ENCODE measurements at places on chromosomes 16 and 17.

DNA sequence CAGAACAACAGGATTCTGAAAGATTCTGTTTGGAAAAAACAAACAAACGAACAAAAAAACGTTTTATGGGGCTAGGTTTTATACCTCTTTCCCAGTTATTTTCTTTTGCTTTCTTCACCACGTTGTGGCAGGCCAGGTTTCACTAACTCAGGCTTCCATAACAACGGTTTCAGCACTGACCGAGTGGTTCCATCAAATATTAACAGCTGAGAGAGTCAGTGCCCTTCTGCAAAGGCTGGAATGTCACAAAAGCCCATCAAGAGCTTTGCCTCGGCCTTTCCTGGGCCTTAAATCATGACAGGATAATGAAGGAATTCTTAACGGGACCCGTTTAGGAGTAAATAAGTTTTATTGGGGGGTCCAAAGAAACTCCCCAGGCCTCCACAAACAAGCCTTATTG is 34.2 kb downstream of the MPHOSPH6 start:
- DNase-seq, result no peak

- DNase-seq, result no peak
Measured at GRCh38 chr17:50107790-50108414, 12.8 kb downstream of the PDK2 start.

DNA sequence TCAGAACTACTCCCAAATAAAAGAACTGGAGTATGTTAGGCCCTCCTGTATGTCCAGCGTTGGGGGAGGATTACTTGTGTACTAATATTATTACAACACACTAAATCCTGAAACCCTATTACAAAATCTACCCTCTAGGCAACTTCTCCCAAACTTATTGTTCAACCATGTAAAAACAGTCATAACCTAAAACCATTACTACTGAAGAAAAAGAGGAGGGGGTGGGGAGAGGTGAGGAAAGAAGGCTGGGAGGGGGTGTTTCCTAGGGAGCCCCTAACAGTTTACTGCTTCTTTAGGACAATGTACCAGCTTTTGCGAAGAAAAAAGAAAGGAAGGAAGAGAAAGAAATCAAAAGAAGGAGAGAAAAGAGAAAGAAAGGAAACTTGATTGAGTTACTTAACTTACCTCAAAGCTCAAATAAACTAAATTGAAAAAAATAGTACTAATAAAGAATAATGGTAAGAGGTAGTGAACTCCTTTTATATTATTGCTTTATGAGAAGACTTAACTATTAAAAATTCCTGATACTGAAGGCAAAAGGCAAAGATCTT is 2.3 kb downstream of the SALL1 start:
- DNase-seq, result no peak

- DNase-seq, result no peak
Measured at GRCh38 chr17:61508912-61509311, 56.7 kb downstream of the TBX4 start.

GRCh38 chr17:43974382-43975266 is 20.9 kb upstream of the PYY start:
- no peak for DNase-seq

DNA sequence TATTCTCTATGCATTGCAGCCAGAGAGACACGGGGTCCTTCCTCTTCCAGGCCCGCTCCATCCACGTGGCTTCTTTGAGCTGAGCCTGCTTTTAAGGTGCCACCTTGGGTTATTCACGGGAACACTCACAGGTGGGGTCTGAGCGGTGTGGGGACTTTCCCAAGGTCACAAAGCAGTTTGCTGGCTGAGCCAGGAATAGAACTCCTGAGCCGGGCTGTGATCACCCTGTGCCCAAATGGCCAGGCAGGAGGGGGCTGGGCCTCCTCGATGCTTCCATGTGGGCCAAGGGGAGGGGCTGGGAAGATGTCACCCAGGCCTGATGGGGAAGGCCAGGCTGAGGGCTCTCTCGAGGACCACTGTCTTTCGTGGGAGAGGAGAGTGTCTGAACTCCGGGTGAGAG is 13.0 kb upstream of the GSE1 start:
- DNase-seq, result no peak

DNA sequence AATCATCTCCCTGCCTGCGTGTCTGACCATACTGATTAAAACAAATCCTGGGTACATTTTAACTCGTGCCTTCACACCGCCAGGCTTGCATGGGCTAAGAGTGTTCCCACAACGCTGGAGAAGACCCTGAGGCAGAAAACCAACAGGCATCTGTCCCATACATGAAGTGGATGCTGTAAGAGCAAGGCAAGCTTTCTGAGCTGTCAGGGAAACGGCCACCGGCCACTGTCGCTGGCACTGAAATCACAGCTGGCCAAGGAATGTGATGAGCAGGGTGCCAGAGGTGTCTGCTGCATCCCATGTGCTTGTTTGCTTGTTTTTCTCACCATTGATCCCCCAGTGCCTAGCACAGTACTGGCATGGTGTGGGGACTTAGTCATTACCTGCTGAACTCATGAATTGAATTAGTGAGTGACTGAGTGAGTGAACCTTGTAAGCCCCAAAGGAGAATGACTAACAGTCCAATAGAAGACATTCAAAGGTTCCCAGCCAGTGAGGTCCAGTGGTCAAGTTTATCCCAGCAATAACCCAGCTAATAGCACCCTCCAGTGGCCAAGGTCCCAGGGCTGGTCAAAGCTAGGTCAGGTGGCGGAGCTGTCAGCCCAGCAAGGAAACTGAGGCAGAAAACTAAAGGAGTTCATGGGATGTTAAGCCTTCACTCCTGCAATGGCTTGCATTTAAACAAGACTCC is 92.7 kb upstream of the CDH5 start:
- DNase-seq, result no peak

DNA sequence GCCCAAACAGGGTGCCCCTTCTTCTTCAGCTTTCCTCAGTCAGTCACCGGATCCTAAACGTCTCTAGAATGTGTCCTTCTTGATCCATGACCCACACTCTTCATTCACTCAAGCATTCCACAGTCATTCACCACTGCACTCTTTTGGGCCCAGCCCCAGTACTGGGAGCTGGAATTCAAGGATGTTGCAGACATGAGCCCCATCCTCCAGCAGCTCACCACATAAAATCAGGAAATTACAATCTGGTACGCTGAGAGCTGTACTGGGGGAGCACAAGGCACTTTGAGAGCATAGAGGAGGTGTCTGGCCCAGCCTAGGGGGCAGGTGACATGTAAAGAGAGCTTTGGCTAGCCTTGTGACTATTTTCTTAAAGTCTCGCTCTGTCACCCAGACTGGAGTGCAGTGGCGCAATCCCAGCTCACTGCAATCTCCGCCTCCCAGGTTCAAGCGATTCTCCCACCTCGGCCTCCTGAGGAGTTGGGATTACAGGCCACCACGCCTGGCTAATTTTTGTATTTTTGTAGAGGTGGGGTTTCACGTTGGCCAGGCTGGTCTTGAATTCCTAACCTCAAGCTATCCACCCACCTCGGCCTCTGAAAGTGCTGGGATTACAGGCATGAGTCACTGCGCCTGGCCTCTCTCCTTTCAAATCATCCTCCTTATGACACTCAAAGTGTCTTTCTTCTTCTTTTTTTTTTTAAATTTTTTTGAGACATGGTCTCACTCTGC is 18.7 kb downstream of the CES4A start:
- no peak for DNase-seq

DNA sequence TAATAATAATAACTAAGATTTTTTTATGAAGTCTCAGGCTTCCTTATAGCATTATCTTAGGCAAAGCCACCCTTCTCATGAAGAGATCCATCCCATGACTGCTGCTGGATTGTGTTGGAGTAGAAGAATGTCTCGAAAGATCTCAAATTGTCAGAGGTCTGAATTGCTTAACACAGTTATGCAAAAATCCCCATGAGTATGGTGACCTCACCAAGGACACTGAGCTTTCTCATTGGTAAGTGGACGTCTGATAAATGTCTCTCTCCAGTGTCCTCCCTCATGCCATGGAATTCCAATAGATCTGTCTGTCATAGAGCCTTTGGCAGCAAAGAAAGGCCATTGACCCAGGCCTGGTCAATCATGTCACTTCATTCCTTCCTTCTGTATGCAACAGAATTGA is 264.5 kb downstream of the CDH11 start:
- DNase-seq, result no peak

DNA sequence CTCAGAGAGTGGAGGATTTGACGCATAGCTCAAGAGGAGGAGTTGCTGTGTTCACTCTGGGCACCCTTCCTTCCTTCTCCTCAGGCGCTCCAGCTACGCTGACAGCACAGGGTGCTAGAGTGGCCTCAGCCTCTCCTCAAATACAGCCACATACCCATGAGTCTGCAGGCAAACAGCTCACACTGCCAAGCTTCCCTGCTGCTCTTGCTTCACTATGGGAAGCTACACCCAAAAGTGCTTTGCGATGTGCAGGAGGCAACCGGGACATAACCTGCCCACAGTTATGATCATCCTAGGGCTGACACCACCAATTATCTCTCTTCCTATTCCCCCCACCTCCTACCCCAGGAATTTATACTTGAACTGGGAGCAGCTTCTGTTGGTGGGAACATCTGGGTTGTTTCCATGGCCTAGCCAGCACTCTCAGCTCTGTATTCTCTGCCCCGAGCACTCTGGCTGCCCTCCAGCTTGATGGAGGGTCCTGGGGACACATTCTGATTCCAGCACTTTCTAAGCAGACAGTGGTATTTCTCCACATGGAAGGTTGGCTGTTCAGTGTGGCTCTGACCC is 40.3 kb upstream of the SREBF1 start:
- no peak for DNase-seq

DNA sequence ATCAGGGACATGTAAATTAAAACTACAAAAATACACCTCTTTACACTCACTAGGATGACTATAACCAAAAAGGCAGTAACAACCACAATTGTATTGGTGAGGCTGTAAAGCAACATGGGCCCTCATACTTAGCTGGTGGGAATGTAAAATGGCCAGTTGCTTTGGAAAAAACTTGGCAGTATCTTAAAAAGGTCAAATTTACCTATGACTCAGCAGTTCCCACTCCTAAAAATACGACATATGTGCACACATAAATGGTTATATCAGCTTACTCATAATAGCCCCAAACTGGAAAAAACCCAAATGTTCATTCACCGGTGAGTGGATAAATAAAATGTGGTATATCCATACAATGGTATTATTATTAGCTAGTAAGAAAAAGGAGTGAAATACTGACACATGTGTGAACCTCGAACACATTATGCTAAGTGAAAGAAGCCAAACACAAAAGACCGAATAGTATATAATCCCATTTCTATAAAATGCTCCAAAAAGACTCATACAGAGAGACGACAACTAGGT is 391.4 kb downstream of the NPIPA8 start:
- DNase-seq, result no peak

DNA sequence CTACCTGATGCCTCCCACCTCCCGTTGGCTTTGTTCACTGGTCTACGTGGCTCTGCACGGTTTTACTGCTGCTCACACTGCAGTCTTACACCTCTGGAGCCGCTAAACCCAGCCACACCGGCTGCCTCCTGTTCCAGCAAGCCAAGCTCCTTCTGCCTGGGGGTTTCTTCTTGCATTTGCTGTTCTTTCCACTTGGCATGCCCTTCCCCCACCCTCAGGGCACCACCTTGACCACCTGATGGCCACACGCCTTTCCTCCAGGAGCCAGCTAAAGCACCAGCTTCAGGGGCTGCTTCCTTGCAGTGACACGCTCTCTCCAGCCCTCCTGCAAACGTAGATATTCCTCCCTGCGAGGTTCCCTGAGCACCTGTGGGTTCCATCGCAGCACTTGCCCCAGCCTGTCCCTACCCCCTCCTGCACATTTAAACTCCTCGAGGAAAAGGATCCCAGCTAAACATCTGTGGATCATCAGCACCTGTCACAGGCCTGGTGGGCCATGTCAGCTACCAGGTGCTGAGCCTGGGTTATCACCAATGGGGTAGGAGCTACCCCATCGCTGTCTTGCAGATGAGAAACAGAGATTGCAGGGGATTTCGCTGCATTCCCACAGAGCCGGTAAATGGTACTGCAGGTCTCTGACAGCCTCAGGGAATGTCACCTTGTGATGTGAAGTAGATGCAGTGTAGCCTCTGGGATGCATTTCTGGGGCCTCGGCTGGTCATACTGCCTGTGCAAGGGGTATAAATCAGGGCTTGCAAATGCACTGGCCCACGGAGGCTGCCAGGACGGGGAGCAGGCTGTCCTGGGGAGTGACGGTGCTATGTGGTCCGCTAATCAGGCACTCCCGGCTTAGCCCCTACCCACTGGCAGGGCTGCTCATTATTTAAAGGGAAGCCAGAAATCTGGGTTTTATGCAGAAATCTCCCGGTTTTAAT is 285.2 kb downstream of the CPPED1 start:
- no peak for DNase-seq

DNA sequence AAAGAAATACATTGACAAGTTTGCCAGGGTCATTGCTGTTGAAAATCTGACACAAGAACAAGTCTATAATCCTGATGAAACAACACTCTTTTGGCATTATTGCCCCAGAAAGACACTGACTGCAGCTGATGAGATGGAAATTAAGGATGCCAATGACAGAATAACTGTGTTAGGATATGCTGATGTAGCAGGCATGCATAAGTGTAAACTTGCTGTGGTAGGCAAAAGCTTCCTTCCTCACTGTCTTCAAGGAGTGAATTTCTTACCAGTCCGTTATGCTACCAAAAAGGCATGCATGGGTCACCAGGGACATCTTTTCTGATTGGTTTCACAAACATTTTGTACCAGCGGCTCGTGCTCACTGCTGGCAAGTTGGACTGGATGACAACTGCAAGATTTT is 10.5 kb downstream of the GDPD1 start:
- no peak for DNase-seq

DNA sequence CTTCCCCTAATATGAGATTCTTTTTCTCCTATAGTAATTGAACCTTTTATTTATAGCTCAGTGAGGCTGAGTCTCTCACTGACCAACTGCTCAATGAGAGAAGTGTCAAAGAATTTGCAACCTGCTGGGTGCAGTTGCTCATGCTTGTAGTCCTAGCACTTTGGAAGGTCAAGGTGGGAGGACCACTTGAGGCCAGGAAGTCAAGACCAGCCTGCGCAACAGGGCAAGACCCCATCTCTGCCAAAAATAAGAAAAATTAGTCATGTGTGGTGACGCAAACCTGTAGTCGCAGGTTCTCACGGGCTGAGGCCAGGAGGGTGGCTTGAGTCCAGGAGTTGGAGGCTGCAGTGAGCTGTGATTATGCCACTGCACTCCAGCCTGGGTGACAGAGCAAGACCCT is 30.9 kb upstream of the CRYBA1 start:
- no peak for DNase-seq

DNA sequence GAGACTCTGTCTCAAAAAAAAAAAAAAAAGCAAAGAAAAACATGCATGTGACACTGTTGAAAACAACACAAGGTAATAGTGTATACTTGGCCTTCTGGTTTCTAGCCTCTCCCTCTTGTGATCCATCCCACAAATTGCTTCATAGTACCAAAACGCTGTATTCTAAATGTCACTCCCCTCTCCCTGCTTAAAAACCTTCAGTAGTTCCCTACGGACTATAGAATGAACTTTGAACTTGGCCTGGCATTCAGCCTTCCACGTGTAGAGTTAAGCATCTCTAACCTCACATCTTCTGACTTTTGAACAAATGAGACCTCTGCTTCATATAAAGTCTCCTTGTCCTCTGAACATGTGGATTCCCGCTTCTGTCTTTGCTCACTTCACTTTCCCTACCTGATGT is 5.1 kb downstream of the ZNF821 start:
- no peak for DNase-seq
